ENCODE measurements at places on chromosomes 4 and X. TPM values are rescaled to one million over a fixed set of nuclear protein-coding genes. Genes with fewer than 3 reads are reported as not detected.

GPR82 gene
- not detected for total RNA-seq

DDIT4L gene
- 0.03 TPM for total RNA-seq

UNC5C gene
- total RNA-seq, result 0.58 TPM

TCEAL1 gene
- 11.4 TPM for total RNA-seq

PASD1 gene
- total RNA-seq, result 0.05 TPM

CTAG1B gene
- 66.2 TPM for total RNA-seq

DOK7 gene
- 1.2 TPM for total RNA-seq

HDX gene
- 1.2 TPM for total RNA-seq

PRRG1 gene
- total RNA-seq, result 7.0 TPM

ADH5 gene
- 96.2 TPM for total RNA-seq

BANK1 gene
- 0.11 TPM for total RNA-seq

Measured in A375 (cell line).